Pericardium fibroblast (primary cell): ENCODE measurements at places on chromosomes 1 and 21. TPM values are rescaled to one million over a fixed set of nuclear protein-coding genes. Genes with fewer than 3 reads are reported as not detected.

Gene SYDE2
- total RNA-seq, result 1.8 and 3.9 TPM in 2 replicates

Gene NLRP3
- total RNA-seq, result under 0.01 TPM in 1 of 2 replicates, not detected in the other

Gene OR2AK2
- total RNA-seq, result not detected in 2 replicates

Gene HCN3
- total RNA-seq, result 1.2 and 2.3 TPM in 2 replicates

Gene ZBTB18
- total RNA-seq, result 1.9 and 7.0 TPM in 2 replicates
